GM23248 (cell line): ENCODE measurements at places on chromosomes 1 and 21. TPM values are rescaled to one million over a fixed set of nuclear protein-coding genes. Genes with fewer than 3 reads are reported as not detected.
A peak's percentile ranks its signal among the peaks of the same experiment; 100 is the strongest.

- DNase-seq, result no peak
- H3K27me3 ChIP-seq, result no peaks in the 10 kb centered on the region
- peak overlapping the region; percentile 34; the same call in 1 of the 2 replicates for H3K27ac ChIP-seq
- no peaks in the 10 kb centered on the region for H3K36me3 ChIP-seq
- peaks cover 21% of the 10 kb centered on the region for H3K4me1 ChIP-seq
Observed at GRCh38 chr1:88740784-88741183, 56.7 kb downstream of the PKN2 start.

DNA sequence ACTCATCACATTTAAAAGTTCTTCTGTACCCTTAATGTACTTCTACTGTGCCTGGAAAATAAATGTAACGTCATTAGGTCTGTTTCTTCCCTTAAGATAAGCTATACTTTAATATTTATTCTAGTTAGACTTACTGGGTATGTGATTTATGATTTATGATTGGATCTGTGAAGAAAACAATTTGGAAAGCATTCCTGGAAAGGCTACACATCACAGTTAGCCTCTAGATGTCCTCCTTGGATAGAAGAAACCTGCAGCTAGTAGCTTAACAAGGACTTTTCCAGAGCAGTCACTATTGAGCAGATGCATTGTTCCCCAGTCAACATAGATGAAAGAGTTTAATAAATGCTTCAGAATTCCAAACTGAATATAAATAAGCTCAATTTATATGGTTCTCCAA is 22.2 kb upstream of the ABL2 start:
- DNase-seq, result peak; percentile 60
- H3K27me3 ChIP-seq, result no peaks in the 10 kb centered on the region
- no peaks in the 10 kb centered on the region for H3K4me1 ChIP-seq

DNA sequence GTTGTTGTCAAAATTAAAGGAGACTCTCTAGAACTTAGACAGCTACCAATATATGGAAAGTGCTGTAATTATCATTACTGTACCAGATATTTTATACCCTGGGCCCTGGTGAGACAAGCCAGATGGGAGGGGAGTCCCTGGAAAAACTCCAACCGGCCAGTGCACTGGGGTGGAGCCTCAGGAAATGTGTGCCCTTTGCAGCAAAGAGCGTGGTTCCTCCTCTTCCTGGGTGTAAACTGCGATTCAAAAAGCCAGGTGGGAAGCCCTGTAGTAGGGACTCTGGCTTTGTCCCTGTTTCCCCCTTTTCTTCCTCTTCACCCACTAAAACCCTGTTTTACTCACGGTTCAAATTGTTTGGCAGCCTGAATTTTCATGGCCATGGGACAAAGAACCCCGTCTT is 812.3 kb downstream of the PLA2G4A start:
- DNase-seq, result no peak
- H3K27me3 ChIP-seq, result no peaks in the 10 kb centered on the region
- H3K4me1 ChIP-seq, result no peaks in the 10 kb centered on the region
- no peaks in the 10 kb centered on the region for H3K36me3 ChIP-seq

- no peaks in the 10 kb centered on the region for H3K27me3 ChIP-seq
- no peak overlapping the region for H3K4me3 ChIP-seq
- no peak for DNase-seq
Observed at GRCh38 chr1:152220166-152221163, 3.5 kb downstream of the HRNR start.

DNA sequence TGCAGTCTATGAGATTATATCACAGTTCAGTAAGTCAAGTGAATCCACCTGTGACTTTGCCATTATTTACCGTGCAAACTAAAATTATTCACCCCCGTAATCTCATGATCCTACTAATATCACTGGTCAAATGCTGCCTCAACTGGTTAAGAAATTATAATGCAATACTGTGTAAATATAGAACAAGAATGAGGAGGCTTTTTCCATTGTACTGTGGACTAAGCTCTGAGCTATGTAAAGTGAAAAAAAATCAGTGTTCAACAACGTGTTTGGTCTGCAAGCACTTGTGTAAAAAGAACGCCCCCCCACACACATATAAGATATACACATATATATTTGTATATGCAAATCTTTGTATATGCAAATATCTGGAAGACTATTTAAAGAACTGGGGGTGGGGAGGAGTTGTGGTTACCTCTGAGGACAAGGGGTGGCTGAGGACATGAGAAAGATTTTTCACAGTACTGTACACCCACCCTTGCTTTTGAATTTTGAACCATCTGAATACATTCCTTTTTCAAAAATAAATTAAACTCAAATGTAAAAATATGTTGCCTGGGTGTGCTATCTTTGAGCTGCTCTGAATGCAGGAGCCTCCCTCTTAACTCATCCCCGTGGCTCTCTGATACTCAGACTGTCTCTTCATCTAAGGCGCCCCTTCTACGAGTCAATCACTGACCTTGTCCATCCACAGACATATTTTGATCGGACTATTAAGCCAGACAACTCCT is 57.0 kb downstream of the PTP4A2 start:
- no peaks in the 10 kb centered on the region for H3K27me3 ChIP-seq
- DNase-seq, result peak; percentile 31
- no peak overlapping the region for H3K27ac ChIP-seq
- H3K36me3 ChIP-seq, result no peaks in the 10 kb centered on the region

GRCh38 chr1:111598544-111598943 is 21.0 kb upstream of the RAP1A start:
- no peaks in the 10 kb centered on the region for H3K36me3 ChIP-seq
- H3K4me1 ChIP-seq, result peaks cover 6% of the 10 kb centered on the region
- H3K27ac ChIP-seq, result no peak overlapping the region
- H3K27me3 ChIP-seq, result no peaks in the 10 kb centered on the region
- H3K4me3 ChIP-seq, result no peak overlapping the region

GRCh38 chr21:34845521-34846451 is 177.0 kb downstream of the CLIC6 start:
- no peaks in the 10 kb centered on the region for H3K27me3 ChIP-seq
- H3K4me1 ChIP-seq, result peaks cover 42% of the 10 kb centered on the region
- H3K4me3 ChIP-seq, result no peak overlapping the region
- H3K36me3 ChIP-seq, result peaks cover 44% of the 10 kb centered on the region
- peak; percentile 84 for DNase-seq

DNA sequence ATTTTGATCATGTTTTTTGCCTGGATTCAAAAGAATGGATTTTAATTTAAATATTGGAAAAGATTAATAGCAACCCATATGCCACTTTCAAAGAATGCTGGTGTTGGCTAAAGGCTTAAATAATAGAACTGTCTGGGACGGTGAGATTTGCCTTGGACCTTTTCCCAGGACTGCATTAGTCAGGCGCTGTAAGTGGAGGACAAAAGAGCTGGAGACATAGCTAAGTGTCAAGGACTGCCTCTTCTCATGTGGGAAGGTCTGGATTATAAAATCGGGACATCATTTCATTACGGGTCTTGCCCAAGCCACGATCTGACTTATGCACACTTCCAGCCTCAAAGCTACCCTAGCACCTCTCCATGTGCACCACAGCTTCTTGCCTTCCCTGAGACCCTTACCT is 458.5 kb upstream of the DEPDC1 start:
- no peaks in the 10 kb centered on the region for H3K27me3 ChIP-seq
- H3K36me3 ChIP-seq, result no peaks in the 10 kb centered on the region
- no peak overlapping the region for H3K27ac ChIP-seq
- no peaks in the 10 kb centered on the region for H3K4me1 ChIP-seq
- H3K4me3 ChIP-seq, result no peak overlapping the region
- peak; percentile 14 for DNase-seq

DNA sequence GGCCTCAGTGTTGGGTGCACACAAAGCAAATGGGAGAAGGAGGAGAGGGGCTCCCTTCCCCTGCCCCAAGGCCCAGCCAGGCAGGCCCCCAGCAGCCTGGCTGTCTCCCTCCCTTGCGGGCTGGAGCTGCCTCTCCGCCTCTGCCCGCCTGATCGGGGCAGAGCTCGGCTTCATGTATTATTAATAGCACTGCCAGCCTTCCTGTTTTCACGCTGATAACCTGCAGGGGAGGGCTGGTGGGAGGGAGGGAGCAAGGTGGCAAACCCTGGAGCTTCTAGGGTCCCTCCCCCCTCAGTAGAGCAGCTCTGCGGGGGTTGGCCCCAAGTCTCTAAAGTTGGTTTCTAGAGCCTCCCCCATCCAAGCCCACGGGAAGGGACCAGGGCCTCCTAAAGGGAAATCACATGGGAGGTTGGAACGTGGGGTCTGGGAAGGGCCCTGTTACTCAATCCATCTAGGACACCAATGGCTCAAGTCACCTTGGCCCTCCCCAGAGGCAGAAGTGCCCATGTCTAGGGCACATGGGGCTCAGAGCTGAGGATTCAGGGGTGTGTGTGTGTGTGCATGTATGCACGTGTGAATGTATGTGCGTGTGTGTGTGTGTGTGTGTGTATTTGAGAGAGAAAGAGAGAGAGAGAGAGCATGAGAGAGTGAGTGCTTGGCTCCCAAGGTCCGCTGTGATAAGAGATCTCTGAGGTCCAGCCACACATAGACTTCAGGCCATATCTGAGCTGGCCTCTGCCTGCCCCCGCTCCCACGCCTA is 21.8 kb upstream of the POU3F1 start:
- H3K4me1 ChIP-seq, result peaks cover 7% of the 10 kb centered on the region
- H3K36me3 ChIP-seq, result no peaks in the 10 kb centered on the region
- no peak overlapping the region for H3K27ac ChIP-seq
- H3K27me3 ChIP-seq, result peaks cover 40% of the 10 kb centered on the region
- no peak overlapping the region for H3K4me3 ChIP-seq
- DNase-seq, result no peak

DNA sequence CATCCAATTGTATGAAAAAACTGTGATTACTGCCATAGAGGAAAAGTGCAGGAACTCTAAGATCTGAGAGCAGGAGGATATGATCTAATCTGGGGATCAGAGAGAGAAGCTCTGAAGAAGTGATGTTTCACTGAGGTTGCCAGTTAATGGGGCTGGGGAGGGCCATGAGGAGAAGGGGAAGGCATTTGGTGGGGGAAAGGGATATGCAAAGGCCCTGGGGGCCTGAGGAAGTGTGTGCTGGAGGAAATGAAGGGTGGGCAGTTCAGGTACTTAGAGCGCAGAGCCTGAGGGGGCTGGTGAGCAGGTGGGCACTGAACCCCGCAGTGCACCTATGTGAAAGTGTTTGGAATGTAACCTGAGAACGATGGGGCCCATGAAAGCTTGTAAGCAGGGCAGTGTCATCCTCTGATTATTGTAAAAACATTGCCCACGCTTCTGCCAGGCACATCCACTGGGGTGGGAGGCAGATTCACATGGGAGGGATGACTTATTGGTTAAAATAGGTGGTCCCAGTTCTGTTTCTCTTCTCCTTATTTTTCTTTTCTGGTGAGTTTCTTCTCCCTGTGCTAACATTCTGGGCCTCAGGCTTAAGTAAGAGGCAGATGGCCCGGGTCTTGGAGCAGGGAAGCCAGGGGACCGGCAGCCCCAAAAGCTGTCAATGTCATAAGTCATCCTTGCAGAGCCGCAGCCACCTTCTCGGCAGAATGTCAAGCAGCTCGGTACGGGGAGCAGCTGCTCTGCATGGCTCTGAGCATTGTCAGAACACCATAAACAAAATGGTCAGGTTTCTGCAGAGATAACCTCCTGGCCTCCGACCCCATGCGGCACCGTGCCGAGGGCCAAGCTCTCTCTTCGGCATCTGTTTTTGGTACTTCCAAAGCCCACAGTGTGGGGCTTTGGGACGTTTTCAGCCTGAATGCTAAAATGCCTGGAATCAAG is 492.0 kb upstream of the VAMP3 start:
- H3K27ac ChIP-seq, result no peak overlapping the region
- H3K36me3 ChIP-seq, result no peaks in the 10 kb centered on the region
- no peaks in the 10 kb centered on the region for H3K27me3 ChIP-seq
- no peak for DNase-seq
- no peak overlapping the region for H3K4me3 ChIP-seq

DNA sequence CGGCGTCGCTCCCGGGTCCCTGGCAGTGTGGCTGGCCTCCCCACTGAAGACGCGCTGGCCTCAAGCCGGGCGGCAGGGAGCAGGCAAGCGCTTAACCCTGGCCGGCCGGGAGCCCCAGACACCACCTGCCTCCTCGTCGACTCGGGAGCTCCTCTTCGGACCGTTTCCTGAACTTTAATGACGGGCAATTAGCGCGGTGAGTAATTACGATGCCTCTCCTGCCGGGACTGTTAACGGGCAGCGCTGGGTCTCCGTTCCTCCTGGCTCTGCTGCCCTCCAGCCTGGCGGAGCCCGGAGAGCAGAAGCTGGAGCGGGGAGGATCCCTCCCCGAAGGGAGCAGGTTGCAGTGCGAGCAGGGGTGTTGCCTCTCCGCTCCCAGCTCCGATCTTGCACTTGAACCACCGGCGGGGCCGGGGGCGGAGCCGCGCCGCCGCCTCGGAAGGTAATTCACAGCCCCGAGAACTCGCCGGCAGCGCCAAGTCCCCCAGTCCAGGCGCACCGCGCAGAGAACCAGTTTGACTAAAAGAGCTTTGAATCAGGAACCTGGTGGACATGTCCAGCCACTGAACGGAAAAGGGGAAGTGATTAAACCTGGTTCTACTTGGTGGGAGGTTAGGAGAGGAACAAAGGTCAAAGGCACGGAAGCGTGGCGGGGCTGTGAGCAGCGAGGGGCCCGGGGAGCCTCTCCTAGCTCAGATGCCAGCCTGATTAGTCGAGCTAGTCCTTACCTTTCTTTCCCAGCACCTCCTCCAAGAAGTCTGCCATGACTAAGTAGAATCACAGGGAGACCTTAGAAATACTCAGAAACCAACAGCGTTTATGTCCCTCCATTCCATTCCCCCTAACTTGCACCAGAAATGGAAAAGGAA is 18.3 kb upstream of the PLEKHA6 start:
- 0 out of 2 replicates have a peak, but pooled peaks cover 3% of the 10 kb centered on the region for H3K4me1 ChIP-seq
- no peaks in the 10 kb centered on the region for H3K36me3 ChIP-seq
- H3K27me3 ChIP-seq, result peaks cover 53% of the 10 kb centered on the region
- peak; percentile 51 for DNase-seq

- DNase-seq, result no peak
- H3K4me3 ChIP-seq, result no peak overlapping the region
- H3K4me1 ChIP-seq, result no peaks in the 10 kb centered on the region
- H3K36me3 ChIP-seq, result no peaks in the 10 kb centered on the region
- peaks cover 94% of the 10 kb centered on the region for H3K27me3 ChIP-seq
Observed at GRCh38 chr1:75131565-75132241, 2.5 kb upstream of the LHX8 start.

DNA sequence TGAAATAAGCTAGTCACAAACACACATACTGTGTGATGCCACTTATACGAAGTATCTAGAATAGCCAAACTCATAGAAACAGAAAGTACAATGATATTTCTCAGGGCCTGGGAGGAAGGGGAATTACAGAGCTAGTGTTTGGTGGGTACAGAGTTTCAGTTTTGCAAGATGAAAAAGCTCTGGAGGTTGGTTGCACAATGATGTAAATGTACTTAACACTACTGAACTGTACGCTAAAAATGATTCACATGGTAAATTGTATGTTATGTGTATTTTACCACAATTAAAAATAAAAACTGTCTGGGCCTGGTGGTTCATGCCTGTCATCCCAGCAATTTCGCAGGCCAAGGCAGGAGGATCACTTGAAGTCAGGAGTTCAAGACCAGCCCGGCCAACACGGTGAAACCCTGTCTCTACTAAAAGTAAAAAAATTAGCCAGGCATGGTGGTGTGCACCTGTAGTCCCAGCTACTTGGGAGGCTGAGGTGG is 15.3 kb upstream of the FHAD1 start:
- H3K4me1 ChIP-seq, result no peaks in the 10 kb centered on the region
- H3K27ac ChIP-seq, result no peak overlapping the region
- 0 out of 2 replicates have a peak, but pooled peaks cover 9% of the 10 kb centered on the region for H3K27me3 ChIP-seq
- no peak overlapping the region for H3K4me3 ChIP-seq

GRCh38 chr21:36460866-36461265 is 19.1 kb downstream of the CLDN14 start:
- no peak for DNase-seq
- H3K27ac ChIP-seq, result no peak overlapping the region
- no peaks in the 10 kb centered on the region for H3K36me3 ChIP-seq
- H3K4me3 ChIP-seq, result no peak overlapping the region

- H3K4me3 ChIP-seq, result no peak overlapping the region
- H3K27me3 ChIP-seq, result peaks cover 13% of the 10 kb centered on the region; the same call in 1 of the 2 replicates
- H3K27ac ChIP-seq, result no peak overlapping the region
Observed at GRCh38 chr1:156356875-156357534, 12.0 kb upstream of the RHBG start.

The RGS4 gene
- 27.9 and 42.9 TPM in 2 replicates for total RNA-seq
